ENCODE measurements at places on chromosomes 5 and 9.

DNA sequence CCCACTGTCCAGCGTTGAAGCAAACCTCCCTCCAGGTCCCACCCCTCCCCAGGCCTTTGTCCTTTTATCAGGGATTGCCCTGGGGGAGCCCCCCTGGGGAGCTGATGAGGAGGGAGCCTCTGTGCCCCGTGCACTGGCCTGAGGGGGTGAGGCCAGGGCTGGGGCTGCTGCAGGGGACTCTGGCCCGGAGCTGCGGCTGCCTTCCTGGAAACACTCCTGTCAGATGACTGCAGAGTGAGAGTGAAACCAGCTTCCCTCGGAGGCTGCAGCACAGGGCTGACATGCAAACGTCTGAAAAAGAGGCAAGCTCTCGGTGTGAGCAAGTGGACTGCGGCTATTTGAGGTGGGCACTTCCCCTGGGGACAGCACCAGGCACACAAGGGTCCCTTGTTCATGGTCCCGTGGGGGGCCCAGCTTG lies 4.6 kb upstream of the TRAF2 start:
- peak; percentile 83 for DNase-seq

DNA sequence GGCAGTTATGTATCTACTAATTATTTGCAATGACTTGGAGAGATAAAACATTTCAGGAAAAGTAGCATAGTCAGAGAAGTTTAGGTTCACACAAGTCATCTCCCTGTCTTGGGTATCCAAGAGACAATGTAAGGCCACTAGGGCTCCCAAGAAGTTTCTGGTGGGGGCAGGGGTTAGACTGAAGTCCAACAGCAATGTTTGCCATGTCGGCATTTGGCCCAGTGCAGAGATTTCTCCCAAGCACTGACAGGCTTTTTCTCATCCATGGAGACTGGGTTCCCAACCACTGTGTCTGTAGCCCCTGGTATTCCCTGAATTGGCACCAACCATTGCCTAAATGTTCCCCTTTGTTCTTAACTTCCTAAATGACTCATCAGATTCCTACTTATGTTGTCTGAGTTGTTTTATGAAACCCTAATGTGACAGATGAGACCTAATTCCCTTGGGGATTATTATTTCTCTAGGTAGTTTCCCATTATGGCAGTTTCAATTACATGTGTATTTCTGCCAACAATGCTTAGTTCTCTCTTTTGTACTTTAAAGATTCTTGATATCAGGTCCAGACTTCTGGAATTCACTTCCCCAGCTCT lies 103.6 kb upstream of the EGFLAM start:
- DNase-seq = no peak

GRCh38 chr5:156963125-156963524 lies at the start of gene TIMD4:
TIMD4 (minus strand) TSS chr5:156963226; CDS start chr5:156963198, 28 bp downstream.
- DNase-seq = no peak

DNA sequence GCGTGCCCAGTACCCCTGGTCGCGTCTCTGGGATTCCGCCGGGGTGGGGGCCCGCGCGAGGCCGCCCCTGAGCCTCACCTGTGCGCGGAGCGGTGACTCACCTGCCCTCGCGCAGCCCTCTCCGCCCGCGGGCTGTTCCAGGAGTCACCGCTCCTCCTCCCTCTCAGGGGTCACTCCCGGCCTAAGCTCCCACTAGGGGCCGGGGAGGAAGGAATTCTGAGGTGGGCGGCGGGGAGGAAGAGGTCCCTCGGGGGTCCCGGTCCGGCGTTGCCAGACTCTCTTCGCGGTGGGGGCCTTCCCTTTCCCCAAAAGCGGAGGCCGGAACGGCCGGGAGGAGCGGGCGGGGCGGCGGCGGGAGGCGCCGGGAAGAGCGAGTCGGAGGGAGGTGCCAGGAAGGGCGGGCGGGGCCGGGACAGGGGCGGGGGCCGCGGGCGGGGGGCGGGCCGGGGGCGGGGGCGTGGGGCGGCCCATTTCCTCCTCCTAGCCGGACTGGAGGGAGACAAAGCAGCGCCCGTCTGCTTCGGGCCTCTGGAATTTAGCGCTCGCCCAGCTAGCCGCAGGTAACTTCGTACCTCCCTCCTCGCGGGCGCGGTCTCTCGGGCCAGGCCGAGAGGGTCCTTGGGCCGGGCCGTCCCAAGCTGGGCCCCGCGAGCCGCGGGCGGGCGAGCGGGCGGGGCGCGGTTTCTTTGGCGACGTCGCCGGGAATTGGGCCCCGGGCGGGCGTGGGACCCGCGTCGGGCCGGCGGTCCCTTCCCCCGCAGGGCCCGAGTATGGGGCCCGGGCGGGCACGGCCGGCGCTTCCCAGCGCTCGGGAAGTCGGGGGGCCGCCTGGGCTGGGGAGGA lies at the start of gene CTNNA1:
CTNNA1 (plus strand) TSS at position 475 of the 843 bp plus-strand sequence. CDS start 28,500 bp downstream, outside the sequence.
- peak; percentile 43 for DNase-seq

DNA sequence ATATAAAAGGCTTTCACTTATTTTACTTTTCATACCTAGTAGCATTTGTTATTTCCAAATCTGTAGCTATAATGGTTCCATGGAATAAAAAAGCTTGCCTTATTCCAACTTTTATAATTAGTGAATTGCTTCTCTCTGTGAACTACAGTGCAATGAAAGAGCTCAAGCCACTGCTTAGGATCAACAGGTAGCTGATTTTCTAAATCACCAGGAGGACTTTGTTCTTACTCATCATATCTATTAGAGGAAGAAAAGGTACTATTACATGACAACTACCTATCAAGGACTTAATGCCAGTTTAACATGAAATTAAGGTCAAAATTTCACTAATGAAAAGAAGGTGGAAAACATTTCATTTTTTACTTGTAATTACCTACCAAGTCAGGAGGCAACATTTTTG lies 414.6 kb downstream of the BNC2 start:
- no peak for DNase-seq

- no peak for DNase-seq
Observed at GRCh38 chr5:128493657-128494329, 44.3 kb downstream of the FBN2 start.

DNA sequence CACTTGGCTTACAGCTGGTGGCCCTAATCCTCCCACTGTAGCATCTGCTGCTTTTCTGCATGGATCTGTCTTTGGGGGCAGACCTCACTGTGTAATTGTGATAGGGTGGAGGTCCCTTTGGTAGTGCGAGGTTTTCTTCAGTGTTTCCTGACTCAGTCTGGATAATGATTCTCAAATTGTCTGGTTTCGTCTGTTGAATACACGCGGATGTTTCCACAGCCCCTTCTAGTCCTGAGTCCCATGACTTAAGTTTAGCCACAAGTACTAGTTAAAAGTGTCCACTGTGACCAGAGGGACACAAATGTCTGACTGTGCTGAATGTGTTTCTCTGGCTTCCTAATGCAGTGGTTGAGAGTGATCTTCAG lies 70.5 kb downstream of the LMNB1 start:
- no peak for DNase-seq

DNA sequence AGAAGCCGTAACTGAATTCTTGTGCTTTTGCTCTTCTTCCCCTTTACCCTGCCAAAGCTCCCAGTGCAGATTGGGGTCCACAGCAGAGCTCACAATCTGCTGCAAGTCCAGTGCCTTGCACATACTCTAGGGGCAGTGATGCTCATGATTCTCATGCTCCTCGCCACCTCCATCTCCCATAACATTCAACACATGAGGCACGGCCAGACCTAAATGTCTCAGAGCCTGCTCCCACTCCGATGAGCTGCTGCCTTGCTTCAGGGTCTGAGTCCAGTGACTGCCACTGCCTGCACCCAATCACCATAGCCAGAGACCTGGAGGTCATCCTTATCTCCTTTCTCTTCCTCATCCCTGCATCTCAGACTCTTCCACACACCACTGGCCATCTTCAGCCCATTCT lies 10.5 kb downstream of the CSF1R start:
- DNase-seq = no peak

GRCh38 chr5:119353686-119354366 lies 2.0 kb upstream of the TNFAIP8 start:
- no peak for DNase-seq

GRCh38 chr9:34989946-34990635 lies 546 bp downstream of the DNAJB5 start:
- DNase-seq = peak; percentile 19

GRCh38 chr5:38258319-38259061 lies at the start of gene EGFLAM:
EGFLAM (plus strand) TSS chr5:38258559; CDS start chr5:38258755, 196 bp downstream.
- DNase-seq = no peak

- DNase-seq = no peak
Observed at GRCh38 chr5:149206524-149207141, 65.0 kb upstream of the AFAP1L1 start.

DNA sequence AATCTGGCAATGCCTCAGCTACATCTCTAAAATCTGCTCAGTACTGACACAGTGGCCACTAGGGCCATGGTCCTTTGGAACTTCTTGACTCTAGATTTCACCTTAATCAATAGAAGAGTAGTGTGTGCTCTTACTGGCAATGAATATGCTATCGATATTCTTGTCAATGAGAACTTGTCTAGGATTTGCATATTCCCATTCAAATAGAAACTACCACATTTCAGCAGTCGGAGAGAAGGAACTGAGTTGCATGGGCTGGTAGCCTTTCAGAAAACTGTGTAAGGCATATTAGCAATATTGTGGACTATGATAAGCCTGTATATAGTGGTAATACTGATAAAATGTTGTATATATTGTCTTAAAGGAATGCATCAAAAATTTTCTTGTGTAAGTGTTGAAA lies 45.3 kb upstream of the NAA35 start:
- no peak for DNase-seq

DNA sequence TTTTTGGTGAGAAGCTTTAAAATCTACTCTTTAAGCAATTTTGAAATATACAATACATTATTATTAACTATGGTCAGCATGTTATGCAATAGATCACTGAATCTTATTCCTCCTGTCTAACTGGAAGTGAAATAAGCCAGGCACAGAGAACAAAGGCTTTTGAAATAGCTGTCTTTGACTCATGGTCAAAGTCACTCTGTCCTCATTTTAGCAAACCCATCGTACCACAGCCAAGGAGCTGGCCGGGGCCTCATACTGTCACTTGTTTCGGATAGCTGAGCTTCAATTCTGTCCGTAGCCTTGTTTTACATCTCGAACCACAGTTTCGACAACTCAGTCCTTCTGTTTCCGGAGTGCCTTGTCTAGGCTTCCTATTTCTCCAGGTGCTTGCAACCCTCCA lies 19.2 kb downstream of the ADCY2 start:
- DNase-seq = no peak

GRCh38 chr9:131092548-131093440 lies 3.5 kb upstream of the AIF1L start:
- no peak for DNase-seq

DNA sequence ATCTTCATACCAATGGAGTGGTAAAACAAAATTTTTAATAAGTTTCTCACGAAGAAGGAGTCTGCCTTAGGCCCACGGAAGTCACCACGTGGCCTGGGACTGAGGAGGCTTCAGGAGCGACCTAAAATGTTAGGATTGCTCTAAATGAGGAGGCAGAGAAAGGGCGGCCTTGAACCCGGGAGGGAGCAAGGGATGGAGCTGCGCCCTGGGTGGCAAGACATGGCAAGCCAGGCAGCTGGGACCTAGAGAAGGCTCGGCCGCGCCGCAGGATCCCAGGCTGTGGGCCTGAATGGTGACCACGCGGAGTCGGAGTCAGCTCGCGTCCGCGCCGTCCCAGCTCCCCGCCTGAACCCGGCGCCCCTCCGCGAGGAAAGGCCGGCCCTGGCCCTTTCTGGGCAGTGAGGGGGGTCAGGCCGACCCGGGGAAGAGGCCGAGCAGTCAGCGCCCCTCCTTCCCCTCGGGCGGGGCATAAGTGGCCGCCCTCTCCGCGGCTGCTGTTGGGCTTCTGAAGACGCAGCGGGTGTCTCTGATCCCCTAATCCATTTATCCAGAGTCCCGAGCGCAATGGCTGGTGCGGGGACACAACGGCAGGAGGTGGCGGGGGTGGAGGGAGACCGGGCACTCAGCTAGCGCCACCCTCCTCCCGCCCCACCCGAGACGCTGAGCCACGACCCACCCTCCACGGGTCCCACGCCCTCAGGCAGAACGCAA lies 10.6 kb downstream of the IRX1 start:
- no peak for DNase-seq

DNA sequence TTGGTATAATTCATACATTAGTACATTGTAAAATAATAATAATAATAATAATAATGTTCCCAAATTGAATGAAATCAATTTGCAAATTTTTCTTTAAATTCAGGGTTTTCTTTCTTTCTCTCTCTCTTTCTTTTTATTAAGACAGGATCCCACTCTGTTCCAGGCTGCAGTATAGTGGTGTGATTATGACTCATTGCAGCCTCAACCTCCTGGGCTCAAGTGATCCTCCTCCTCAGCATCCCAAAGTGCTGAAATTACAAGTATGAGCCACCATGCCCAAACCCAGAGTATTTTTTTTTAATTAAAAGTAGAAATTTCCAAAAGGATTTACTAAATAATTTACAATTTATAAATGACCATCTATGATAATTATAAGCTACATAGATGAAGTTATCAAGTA lies 117.7 kb downstream of the HOMER1 start:
- no peak for DNase-seq

- DNase-seq = no peak
Observed at GRCh38 chr5:66717455-66718373, 121.5 kb downstream of the MAST4 start.

- no peak for DNase-seq
Observed at GRCh38 chr9:82021198-82021597, 32.6 kb downstream of the SPATA31D1 start.
